Activated CD4-positive, alpha-beta T cell treated with anti-CD3 and anti-CD28 coated beads for 24 hours (primary cell): ENCODE measurements at places on chromosomes 5 and 9.

GRCh38 chr5:22896152-22896551, 43.0 kb upstream of the CDH12 start:
- no peak for DNase-seq

DNA sequence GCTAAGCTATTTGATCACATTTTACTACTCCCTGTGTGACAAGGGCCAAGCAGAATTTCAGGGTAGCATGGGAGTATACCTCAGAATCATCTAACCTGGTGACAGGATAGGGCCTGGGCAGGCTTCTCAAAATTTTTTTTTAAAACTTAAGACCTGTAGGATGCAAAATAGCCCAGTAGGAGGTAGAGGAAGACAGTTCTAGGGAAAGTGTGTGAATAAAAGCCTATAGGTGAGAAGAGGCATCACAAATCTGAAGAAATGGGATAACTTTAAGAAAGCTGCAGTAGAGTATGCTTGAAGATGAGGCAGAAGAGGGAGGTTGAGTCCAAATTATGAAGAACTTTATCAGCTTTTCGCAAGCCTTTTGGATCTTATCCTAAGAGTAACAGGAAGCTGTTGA, 32.3 kb downstream of the CNTRL start:
- no peak for DNase-seq

- no peak for DNase-seq
These were observed 260.3 kb upstream of the ADAMTS16 start for GRCh38 chr5:4879693-4880303.

DNA sequence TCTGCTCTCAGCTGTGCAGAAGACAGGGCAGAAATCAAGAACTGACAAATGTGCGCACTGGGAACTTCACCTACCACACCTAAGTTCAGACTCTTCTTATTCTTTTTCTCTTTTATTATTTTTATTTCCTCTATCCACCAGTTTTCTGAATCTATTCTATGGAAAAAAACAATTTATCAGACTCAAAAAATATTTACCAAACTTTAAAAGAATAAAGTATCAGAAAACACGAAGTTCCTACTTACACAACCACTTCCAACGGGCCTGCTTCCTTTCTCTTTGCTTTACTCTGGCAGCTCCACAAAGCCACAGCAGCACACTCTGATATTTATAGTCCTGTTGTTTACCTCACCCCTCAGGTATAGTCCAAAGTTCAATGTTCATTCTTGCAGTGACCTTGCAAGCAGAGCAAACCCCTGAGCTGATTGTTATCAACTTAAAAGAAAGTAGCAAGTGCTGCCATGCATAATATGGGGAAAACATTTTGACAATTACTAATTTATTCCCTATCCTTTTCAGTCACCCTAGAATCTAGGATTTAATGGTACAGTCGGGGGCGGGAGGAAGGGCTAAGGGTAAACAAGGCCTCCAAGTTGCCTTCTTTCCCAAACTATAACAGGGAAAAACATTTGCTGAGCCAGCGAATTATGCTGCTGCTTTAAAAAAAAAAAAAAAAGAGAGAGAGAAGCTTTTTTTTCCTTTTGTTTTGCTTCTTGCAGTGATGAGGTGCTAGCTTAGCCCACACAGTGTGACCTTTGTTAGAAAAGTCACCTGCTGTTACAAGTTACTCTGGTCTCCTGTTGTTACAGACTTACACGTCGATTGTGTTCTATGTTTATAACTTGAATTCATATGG, at the start of gene SELENOP:
SELENOP (minus strand) TSS at position 302 of the 856 bp plus-strand sequence. CDS start 3,539 bp downstream, outside the sequence.
- DNase-seq: no peak
